ENCODE measurements at places on chromosomes 5 and 9. TPM values are rescaled to one million over a fixed set of nuclear protein-coding genes. Genes with fewer than 3 reads are reported as not detected.

BAAT gene
- 0.36 TPM for total RNA-seq

IRX1 gene
- 2.4 TPM for total RNA-seq

CD74 gene
- 41.3 TPM for total RNA-seq

HSPB3 gene
- not detected for total RNA-seq

IRX2 gene
- 6.0 TPM for total RNA-seq

TOMM5 gene
- total RNA-seq: 100 TPM

SLC46A2 gene
- not detected for total RNA-seq

ISL1 gene
- total RNA-seq: 9.7 TPM

PCDHAC1 gene
- 7.7 TPM for total RNA-seq
